Neural progenitor cell (in vitro differentiated cells): ENCODE measurements at places on chromosomes 1 and 21.

GRCh38 chr1:236107121-236107907, 35.0 kb upstream of the GPR137B start:
- no peak for DNase-seq

DNA sequence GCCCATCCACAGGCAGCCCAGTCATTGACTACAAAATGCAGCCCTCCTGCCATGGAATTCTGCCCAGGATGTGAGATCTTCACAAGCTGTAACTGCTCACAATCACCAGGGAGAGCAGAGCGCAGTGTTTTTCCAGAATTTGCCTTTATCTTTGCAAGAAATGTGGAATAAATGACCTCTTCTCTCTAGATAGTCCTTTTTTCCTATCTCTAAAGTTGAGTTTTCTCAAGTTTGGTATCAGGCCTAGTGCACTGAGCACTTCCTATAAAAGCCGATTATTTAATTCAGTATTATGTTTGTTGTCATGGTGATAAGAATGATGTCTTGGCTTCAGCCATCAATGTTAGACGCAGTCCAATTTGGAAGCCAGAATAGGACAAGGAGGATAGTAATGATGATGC, 246.9 kb upstream of the IRF2BP2 start:
- no peak for DNase-seq

DNA sequence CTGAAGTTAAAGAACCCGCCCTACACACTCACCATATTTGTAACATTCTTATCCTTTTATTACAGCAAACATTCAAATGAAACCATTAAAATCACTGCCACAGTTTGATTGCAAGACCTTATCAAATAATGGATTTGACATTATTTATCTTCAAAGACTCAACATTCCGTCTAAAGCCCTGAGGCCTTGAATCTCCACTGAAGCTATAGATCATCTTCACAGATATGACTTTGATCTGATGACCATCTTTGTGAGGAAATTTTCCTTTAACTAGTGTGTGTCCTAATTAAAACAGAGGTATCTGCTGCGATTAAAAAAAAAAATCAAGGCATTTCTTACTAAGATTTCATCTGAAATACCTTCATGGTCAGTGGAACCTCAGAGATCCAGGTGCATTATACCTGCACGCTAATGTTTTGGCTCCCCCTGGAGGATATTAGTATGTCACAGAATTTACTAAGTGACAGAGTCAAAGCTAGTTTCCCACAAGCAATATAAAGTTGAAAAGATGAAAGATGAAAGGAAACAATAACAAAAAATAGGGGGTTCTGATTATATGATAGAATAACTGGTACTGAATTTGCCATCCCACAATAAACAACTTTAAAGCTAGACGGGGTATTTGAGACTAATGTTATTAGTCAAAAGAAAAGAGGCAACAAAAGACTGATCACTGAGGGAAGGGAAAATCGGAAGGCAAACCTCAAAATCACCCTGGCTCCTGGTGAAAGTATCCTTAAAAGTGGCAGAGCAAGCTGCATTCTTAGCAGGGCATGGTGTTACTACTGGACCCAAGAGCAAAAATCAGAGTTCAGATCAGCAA, 923.4 kb downstream of the NCAM2 start:
- peak; percentile 58 for DNase-seq

DNA sequence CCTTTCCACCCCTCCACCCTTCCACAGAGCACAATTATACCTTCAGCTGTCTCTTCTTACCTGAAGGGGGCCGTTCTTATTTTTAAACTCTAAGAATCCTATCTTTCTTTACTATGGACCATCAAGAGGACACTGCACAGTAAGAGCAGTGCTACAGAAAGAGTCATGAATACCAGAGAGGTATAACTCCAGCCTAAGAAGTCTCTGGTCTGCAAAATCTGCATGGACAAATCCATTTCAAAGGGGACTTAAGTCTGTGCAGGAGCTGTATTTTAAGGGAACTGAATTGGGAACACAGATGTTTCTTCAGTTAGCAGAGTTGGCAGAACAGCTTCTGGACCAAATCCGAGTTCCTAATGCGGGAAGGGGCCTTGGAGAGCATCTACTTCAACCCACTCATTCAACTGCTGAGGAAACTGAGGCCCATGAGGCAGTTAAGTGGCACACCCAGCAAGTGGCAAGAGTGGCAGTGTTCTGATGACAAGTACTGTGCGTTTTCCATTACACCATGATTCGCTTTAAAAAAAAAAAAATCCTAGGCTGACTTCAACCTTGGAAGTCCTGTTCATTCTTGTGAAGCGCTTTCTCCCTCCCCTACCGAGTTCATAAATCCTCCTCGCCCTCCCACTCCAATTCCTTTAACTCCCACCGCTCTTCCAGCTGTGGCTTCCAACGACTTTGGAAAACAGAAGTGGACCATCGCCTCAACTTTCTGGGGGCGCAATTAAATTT, 1.8 kb downstream of the PLPP3 start:
- DNase-seq = peak; percentile 39

DNA sequence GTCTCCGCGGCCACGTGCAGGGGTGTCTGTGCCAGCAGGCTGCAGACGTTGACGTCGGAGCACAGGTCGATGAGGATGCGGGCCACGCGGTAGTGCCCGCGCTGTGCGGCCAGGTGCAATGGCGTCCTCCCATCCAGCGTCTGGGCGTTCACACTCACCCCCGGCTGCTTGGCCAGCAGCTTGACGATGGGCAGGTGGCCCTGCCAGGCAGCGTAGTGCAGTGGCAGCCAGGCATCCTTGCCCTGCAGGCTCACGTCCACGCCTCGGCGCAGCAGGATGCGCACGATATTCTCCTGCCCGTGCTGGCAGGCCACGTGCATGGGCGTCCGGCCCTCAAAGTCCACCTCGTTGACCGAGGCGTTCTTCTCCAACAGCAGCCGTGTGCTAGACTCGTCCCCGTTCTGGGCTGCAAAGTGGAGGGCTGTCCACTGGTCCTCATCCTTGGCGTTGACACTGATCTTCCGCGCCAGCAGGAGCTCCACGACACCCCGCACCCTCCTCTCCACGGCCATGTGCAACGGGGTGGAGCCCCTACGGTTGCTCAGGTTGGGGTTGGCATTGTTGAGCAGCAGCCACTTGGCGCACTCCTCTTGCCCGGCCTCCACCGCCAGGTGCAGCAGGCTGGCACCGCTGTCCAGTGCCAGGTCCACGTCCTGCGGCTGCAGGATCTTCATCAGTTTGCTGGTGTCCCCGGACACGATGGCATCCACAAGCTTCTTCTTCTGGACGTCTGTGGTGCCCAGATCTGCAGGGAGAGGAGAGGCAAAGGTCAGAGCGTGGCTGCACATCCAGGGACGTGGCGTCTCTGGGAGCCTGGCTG, 25.4 kb downstream of the RIPK4 start:
- no peak for DNase-seq

- DNase-seq = no peak
Observed at GRCh38 chr1:182552527-182552926, 36.5 kb downstream of the RNASEL start.

DNA sequence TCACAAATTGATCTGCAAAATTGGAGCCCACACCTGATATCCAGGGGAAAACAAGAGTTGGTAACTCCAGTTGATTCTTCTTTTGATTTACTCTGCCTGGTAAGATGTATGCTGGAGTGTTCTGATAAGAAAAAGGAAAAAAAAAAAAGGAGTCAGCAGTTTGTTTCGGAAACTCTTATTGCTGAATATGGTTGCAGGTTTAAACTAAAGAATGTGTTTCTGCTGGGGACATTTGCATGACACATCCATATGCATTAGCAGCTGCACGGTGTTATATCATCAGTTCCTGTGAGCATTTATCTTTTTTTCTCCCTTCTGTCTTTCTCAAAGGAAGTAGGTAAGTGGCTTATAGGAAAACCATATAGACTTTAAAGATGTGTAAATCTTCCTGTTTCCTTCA, 418.5 kb upstream of the ESRRG start:
- no peak for DNase-seq

DNA sequence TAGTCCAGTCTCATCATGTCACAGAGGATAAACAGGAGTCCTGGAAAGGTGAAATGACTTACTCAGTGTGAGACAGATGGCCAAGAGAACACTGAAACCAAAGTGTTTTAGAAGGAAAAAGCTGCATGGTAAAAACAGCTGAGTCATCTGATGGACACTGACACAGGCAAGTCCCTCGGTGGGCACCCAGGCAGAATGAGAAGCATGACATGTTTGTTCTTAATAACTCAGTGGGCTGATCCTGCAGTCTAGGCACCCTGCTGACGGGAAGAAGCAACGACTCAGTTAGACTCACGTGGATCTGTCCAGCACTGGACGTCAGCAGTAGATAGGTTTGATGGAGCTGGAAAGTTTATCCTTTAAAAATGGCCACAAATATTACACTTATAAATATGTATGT, 116.9 kb downstream of the RGS7 start:
- no peak for DNase-seq

DNA sequence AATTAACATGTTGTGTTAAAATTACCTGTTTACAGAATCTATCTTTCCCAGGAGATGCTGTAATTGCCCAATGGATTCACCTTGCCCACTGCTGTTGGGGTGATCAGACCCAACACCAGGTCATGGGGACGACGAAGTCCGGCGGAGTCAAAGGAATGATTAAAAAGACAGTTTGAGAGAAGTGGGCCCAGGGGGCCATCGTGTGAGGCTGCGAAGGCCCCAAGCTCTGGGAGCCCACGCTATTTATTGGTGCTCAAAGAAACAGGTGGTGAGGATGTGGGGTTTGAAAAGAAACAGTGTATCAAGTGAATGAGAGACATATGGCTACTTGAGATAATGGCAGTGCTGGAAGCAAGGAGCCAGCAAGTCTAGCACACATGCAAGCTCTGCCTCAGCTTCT, 16.3 kb upstream of the L1TD1 start:
- DNase-seq = no peak

DNA sequence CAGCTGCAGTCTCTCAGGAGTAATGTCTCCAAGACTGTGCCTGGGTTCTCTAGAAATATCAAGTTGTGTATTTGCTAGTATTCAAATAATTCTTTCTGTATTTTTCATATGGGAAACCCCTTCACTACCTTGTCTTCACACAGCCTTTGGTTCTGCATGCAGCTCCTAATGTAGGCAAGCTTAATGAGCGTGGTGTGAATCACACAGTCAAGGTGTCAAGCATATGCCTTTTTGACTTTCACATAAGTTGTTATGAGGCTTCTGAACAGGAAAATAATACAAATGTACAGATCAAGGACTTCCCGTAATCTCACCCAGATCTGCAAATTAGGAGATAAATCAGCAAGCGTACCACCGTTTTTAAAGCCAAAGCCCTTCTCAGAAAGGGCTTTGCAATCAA, at the start of gene FCRL3:
Gene FCRL3 (minus strand): TSS at position 38 of the 400 bp plus-strand sequence. CDS start 280 bp downstream, outside the sequence.
- DNase-seq = no peak

DNA sequence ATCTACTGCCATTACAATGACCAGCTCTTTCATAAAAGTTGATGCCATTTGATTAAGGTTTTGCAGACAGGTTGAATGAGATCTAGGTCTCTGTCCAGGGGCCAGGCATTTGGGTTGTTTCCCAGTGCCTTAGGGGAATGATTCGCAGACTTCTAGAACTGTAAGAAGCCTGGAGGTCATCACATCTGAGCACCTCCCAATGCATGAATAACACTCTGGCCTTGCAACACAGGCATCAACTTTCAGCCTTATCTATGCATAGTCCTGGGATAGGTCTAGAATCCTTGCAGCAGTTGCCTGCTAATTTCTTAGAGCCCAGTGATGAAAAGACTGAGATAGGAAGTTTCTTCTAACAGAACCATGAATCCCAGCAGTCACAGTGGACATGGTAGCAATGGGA, 44.8 kb upstream of the KCND3 start:
- no peak for DNase-seq

DNA sequence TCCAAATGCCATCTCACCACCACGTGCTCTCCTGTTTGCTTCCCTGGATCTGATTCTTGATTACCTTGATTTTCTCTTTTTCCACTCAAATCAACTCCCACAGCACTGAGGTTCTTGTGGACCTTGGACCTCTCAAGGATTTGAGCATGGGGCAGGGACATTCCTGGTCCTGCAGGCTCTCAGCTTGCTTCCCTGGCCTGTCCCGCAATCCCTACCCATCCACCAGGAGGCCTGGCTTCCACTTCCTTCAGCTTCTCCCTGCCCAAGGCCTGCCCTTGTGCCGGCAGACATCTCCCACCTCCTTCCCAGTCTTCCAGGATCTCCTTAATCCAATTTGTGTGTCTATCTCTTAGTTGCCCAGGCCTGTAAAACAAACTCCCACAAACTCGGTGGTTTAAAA, 21.6 kb downstream of the PLA2G2A start:
- DNase-seq = no peak

DNA sequence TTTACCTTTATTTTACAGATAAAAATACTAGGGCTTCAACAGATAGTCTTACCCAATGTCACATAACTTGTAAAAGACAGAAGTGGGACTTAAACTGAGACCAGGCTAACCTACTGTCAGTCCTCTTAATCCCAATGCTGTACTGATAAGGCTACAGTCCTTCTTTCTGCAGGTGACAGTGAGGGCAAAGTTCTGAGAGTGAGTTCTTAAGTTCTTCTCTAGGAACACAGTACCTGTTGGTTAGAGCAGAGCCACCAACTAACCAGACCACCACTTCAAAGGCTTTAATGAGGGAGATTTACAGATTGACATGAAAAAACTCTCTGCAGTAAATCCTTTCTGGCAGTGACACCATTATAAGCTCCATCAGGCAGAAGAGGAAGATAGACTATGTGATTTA, 74.2 kb downstream of the SNX7 start:
- no peak for DNase-seq

DNA sequence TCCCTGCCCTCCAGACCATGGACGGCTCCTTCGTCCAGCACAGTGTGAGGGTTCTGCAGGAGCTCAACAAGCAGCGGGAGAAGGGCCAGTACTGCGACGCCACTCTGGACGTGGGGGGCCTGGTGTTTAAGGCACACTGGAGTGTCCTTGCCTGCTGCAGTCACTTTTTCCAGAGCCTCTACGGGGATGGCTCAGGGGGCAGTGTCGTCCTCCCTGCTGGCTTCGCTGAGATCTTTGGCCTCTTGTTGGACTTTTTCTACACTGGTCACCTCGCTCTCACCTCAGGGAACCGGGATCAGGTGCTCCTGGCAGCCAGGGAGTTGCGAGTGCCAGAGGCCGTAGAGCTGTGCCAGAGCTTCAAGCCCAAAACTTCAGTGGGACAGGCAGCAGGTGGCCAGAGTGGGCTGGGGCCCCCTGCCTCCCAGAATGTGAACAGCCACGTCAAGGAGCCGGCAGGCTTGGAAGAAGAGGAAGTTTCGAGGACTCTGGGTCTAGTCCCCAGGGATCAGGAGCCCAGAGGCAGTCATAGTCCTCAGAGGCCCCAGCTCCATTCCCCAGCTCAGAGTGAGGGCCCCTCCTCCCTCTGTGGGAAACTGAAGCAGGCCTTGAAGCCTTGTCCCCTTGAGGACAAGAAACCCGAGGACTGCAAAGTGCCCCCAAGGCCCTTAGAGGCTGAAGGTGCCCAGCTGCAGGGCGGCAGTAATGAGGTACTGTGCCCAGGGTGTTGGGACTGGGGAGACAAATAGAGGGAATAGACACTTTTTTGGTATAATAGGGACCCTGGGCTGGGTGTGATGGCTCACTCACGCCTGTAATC, 1.0 kb downstream of the ZBTB48 start:
- DNase-seq = peak; percentile 18
